ENCODE measurements at places on chromosomes 1 and 21. TPM values are rescaled to one million over a fixed set of nuclear protein-coding genes. Genes with fewer than 3 reads are reported as not detected.

Gene RHD
- 0.31 TPM for polyA plus RNA-seq

Gene MX2
- polyA plus RNA-seq, result 6.1 TPM

Gene CHRNB2
- 0.73 TPM for polyA plus RNA-seq

Gene PHC2
- 1.7 TPM for polyA plus RNA-seq

Gene KRTAP11-1
- polyA plus RNA-seq, result not detected

Gene C4BPB
- polyA plus RNA-seq, result not detected

Gene TFF2
- not detected for polyA plus RNA-seq

Gene RIPPLY3
- polyA plus RNA-seq, result 3.1 TPM

Gene GJB5
- 0.64 TPM for polyA plus RNA-seq

Gene PDIK1L
- 1.6 TPM for polyA plus RNA-seq

Gene LCE2C
- polyA plus RNA-seq, result not detected

Gene MARK1
- polyA plus RNA-seq, result 11.1 TPM

Gene IER5
- polyA plus RNA-seq, result 3.8 TPM

Gene LIN28A
- polyA plus RNA-seq, result 648 TPM

Gene TSHB
- not detected for polyA plus RNA-seq

Gene CLCA4
- polyA plus RNA-seq, result not detected

All from GM23338 (cell line).